ENCODE measurements at places on chromosomes 1 and 21. TPM values are rescaled to one million over a fixed set of nuclear protein-coding genes. Genes with fewer than 3 reads are reported as not detected.

GRCh38 chr1:60279798-60280197, 206.2 kb upstream of the C1orf87 start:
- no peak for DNase-seq

DNA sequence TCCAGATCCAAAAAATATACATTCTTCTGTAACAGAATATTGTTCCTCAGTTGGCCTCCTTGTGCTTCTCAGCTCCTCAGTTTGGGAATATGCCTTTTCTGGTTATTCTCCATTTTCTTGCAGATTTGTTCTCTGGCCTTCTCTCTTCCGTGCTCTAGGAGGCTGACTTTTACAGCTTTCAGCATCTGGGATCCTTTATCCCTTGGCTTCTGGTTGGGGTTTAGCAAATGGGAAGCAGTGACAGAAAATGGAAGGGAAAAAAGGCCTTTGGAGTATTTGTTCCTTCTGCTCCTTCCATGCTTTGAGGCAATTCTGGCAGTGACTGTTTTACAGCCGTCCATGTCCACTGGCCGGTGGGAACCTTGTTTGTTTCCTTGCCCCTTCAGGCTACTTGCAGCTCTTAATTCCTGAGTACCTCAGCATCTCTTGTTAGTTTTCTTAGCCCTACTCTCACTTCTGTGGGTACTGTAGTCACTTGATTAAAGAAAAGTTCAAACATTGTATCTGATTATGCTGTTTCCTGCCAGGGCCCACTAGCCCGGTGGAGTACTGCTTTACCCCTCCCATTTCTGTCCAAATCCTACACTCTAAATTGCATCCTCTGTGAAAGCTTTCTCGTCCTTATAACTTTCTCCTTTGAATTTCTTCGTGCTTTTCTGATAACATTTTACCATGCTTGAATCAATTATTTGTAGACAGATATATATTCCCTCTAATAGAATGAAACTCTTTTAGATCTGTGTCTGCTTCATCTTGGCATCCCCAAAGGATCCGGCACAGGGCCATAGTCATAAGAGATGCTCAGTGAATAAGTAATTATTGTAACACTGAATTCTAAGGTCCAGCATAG, 118.2 kb downstream of the OSBPL9 start:
- no peak for DNase-seq

DNA sequence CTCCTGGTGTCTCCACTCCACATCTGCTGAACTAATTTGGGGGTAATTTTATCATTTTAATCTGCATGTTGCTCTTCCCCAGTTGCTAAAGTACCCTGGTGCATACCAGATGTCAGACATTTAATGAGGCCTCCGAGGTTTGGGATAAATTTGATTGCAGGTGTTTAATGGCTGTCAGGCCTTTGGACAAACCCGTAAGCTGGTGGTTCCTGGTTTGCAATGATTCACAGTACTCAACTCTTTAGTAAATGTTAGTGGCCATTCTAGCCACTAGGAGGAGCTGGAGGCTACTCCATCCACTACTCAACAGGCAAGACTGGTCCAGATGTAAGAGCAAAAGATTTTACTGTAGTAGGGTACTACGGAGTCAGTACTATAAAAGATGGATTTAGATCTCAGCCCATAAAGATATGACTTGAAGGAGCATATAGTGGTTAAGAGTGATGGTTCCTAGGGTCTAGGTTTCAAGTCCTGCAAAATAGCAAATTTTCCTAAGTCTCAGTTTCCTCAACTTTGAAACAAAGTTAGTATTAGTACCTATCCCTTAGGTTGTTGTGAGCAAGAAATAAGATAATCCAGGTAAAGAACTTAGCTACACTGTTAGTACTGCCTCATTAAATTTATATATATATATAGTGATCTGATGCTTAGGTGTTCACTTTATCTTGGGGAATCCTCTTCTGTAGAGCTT, 132.8 kb downstream of the SNX7 start:
- peak; percentile 56 for DNase-seq

- DNase-seq, result no peak
Measured at GRCh38 chr1:165259706-165260428, 96.6 kb downstream of the LMX1A start.

DNA sequence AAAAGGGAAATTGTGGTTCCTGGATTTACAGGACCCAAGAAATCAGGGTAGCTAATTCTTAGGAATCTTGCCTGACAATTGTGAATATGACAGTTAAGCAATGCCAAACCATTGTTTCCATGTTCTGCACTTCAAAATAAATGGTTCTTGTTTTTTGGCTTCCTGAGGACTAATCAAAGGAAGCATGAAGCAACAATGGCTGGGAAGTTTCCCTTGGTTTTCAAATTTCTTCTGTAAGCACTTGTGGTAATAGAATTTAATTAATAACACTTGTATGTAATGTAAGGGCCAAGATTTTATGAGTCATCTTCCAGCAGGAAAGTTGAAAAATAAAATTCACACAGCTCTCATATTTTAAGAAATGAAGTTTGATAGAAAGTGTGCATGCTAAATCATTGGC, 31.7 kb downstream of the JAM2 start:
- no peak for DNase-seq

DNA sequence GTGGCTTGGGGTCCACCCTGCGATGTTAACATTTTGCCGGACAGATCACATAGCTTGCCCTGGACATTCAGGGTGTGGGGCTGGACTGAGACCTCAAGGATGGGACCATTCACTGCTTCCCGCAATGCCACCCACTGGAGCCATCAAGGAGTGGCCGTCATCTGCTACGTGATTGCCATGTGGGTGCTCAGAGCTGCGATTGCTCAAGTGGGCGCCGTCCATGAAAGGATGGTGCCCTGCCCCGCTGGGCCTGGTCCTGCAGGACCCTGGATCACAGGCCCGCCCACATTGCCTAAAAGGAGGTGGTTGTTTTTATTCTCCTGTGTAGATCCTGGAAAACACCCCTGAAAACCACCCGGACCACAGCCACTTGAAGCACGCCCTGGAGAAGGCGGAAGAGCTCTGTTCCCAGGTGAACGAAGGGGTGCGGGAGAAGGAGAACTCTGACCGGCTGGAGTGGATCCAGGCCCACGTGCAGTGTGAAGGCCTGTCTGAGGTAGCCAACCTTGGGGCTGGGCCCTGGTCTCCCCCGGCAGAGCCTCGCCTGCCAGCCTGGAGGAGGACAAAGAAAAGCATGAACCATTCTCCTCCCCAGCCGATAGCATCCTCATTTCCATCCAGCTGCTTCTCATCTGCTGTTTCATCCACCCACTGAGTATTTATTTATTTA, 40.4 kb downstream of the ATP5PO start:
- no peak for DNase-seq

DNA sequence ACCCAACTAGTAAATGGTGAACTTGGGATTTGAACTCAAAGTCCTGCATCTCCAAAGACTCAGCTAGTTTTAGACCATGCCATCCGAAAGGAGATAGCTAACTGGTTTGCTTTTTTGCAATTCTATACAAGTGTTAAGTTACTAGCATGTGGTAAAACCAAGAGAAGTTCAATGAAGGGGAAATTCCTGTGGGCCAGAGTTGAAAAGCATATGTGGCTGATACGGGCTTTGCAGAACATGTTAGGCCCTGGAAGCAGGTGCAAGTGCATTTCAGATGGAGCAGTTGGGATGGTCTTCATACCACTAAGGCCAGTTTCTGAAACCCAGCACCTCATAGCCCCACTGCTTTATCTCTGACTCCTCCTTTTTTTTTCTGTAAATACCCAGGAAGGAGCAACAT, 620.9 kb downstream of the PLPP3 start:
- DNase-seq, result no peak

DNA sequence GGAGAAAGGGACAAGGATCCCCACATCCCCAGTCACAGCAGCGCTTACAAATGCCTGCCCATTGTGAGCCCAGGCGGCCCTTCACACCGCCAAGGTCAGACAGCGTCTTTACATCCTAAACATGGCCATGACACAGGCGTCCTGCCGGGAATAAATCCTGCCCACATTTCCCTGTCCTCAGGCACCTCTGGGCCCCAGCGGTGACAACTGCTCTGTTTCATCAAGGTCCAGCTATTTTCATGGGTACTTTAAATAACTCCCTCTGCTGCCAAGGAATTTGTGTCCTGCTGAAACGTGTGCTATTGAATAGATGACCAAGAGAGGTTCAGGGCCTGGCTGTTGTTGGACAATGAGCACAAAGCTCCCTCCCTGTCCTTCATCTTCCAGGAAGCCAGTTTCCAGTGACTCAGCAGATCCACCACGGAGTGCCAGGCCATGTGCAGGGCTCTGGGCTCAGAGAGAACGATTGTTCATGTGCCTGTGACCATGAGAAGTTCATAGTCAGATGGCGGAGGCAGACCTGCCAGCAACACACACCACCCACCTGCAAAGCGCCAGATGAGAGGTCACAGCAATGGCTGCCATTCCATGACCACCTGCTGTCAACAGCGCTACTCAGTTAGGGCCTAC, 195.8 kb downstream of the MATN1 start:
- no peak for DNase-seq

DNA sequence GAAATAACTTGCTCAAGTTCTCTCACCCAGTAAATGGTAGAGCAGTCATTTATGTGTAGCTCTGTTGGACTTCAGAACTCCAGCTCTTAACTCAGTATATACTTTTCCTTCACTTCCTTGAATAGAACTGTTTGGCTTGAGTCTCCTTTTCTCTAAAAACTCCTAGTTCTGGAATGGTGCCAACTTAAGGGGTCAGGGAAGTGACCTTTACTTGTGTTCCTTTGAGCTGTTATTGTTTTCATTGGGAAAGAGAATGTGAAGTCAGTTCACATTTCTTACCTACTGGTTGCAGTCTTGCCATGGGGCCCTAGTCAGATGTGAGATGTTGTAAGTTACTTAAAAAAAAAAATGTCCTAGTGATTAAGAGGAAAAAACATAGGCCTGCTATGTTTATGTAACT, 77.0 kb upstream of the MACF1 start:
- DNase-seq, result no peak

DNA sequence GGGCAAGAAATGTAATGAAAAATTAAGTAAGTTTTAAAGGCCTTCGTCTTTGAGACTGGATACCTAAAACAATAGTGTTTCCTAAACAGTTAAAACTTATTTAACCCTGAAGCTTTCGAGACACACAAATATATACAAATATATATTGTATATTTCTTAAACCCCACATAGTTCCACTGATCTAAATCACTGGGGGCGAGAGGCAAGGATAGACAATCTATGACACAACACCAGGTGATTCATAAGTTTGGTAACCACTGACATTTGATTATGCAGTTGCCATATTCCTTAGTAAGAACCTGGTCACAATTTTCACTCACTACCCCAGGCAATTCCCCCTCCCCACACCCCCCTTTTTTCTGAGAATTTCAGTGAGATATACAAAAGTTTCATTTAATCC, 55.3 kb upstream of the BOLA1 start:
- DNase-seq, result no peak

GRCh38 chr1:177586429-177586828, 383.4 kb downstream of the SEC16B start:
- no peak for DNase-seq

DNA sequence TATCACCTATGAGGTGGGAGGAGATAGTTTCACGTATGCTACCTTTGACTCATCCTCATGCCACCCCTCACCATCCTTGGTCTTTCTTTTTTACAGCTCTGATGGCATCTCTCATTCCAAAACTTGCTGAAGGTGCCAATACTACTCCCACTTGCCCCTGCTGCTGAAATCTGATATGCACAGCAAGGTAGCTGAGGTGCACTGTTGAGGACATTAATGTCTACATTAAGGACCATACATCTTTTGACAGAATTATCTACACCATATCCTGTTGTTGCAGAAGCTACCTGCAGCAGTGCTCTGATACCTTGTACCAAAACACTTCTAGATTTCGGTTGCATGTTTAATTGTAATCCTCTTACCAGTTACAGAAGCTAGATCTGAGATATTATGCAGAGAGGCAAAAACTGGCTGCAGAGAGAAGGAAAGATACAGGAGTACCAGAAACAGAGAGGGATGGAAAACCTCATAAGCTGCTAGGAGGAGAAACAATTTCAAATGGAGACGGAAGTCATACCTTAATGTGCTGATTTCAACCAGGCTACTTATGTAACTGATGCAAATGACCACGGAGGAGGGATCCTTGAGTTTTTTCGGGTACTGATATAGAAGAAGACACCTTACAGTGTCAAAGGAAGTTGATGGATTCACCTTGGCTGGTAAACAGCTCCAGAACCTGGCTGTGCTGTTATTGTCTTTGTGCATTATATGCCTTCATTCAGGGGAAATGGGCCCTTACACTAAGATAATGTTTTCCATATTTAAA, 19.3 kb upstream of the PTPRC start:
- peak; percentile 58 for DNase-seq

- DNase-seq, result no peak
Measured at GRCh38 chr1:209455145-209455544, 128.4 kb upstream of the CAMK1G start.

DNA sequence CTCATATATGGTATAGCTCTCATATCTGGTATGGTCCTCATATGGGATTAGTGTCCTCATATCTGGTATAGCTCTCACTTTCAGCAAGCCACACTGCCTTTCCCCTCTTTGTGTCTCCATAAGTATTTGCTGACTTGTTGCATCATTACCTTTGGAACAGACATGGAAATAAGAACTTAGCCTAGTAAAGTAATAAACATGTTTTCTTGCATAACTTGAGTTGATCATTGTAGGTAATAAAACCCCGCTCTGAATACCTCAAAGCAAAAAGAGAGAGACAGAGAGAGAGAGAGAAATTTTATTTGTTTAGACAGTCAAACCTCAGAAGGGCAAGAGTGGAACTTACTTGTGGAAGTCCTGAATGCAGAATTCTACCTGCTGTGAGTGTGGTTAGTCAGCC, 170.3 kb downstream of the GREM2 start:
- no peak for DNase-seq

DNA sequence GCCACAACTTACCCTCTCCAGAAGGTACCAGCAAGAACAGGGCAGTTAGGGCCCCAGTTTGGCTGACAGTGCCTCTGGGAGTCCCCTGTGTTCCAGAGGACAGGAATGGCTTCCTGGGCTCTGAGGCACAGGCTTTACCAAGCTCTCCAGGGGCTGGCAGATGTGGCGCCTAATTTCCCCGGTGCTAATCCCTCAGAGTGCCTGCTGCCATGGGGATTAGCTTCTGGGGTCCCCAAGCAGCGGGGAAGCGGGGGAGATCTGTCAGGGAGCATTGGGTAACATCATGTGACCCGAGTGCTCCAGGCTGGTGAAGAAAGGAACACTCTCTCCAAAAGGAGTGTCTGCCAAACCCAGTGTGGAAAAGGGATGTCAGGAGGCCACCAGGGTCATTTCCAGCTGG, at the start of gene LACTBL1:
Gene LACTBL1, minus strand, starts transcription at position 107 of the 400 bp plus-strand sequence. CDS start 550 bp downstream, outside the sequence.
- DNase-seq, result no peak

- no peak for DNase-seq
Measured at GRCh38 chr1:225954753-225955152, 13.7 kb upstream of the LEFTY2 start.

The LRRIQ3 gene
- total RNA-seq, result 0.82 TPM

The BARHL2 gene
- not detected for total RNA-seq

The PDZK1 gene
- 0.39 TPM for total RNA-seq

The AGTRAP gene
- total RNA-seq, result 13.4 TPM

The ZNF648 gene
- total RNA-seq, result not detected

The STUM gene
- total RNA-seq, result not detected

The AIRE gene
- total RNA-seq, result not detected

The IL10 gene
- total RNA-seq, result 2.3 TPM

The GPR25 gene
- total RNA-seq, result not detected

The EDN2 gene
- total RNA-seq, result not detected

All from activated T-cell treated with anti-CD3 and anti-CD28 coated beads, Interleukin-2, amount 50 U/mL, for 72 hours (primary cell).